ENCODE measurements at places on chromosomes 16 and 17.

GRCh38 chr16:8677481-8677880 is 3.1 kb downstream of the ABAT start:
- no peak for DNase-seq

DNA sequence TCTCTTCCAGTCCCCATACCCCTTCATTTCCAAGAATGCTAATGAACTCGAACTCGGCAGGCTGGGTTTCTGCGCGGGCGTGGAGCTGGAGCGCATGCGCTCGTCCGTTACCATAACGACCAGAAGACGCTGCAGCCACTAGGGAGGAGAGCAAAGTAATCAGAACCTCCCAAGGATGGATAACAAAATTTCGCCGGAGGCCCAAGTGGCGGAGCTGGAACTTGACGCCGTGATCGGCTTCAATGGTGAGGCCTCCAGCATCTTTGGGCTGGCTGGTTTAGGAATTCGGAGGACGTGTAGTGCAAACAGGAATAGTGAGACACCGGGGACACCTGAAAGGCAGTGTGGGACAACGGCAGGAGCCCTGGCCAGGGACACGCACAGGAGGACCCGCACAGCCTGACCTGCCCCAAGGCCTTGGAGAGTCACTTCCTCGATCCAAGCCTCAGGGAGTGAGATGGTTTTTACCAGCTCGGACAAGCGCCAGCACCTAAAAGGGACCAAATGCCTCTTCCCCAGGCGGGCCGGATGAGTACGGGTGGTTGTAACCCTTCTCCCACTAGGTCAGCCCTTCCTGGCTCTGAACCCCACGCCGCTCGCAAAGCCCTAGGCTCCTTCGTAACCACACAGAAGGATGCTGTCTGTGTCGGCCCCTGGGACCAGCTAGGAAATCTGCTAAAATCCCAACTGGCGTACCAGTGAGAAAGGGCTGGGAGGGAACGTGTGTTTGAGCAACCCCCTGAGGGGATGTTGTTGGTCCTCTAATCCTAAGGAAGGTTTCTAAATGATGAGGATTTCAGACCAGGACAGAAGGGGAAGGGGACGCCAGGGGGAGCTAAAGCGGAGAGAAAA is at the start of gene CFAP52:
Gene CFAP52, plus strand, starts transcription at position 122 of the 852 bp plus-strand sequence. Its CDS starts 54 bp downstream, at position 176.
- peak; percentile 77 for DNase-seq

DNA sequence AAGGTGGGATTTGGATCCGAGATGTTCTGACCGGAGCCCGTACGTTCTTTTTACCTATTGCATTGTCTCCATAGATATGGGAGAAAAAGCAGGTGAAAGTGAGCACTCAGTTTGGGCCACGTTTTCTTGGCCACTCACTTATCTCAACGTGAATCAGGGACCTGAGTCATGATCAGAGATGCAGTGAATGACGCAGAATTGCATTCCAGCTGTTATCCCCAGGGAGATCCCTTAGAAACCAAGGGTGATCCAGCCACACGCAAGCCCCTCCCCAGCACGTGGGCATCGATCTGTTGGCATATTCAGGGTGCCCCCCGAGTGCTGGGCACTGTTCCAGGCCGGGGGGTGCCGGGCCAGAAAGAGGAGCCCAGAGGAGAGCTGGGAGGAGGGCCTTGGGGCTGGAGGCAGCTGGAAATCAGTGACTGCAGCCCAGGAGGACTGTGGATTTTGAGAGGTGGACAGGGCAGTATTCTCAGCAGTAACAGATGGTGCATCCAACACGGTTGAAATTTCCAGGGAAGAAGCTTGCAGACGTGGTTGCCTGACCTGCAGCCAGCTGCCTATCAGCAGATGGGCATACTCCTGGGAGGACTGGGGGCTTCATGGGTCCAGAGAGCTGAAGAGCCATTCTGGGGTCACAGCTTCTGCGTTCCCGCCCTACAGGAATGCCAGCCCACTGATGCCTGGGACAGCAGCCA is 87.2 kb upstream of the CACNG5 start:
- no peak for DNase-seq

GRCh38 chr17:73879987-73880386 is 235.7 kb upstream of the SDK2 start:
- no peak for DNase-seq

Data from stimulated activated CD4-positive, alpha-beta T cell treated with anti-CD3 and anti-CD28 coated beads, Interleukin-1b, Interleukin-23, amount 100 ng/mL, for 48 hours (primary cell).